Left colon (tissue), 2 donors: ENCODE measurements at places on chromosomes 13 and 19. TPM values are rescaled to one million over a fixed set of nuclear protein-coding genes. Genes with fewer than 3 reads are reported as not detected.

MAST1 gene
- total RNA-seq: 0.82 TPM

TEX101 gene
- 0.27 TPM for total RNA-seq

CYP2F1 gene
- total RNA-seq: not detected

SH2D3A gene
- total RNA-seq: 46.7 TPM

TMEM255B gene
- 2.4 TPM for total RNA-seq

LGALS7B gene
- total RNA-seq: not detected

ANKLE1 gene
- 0.22 TPM for total RNA-seq

PLPPR3 gene
- total RNA-seq: not detected

UTP14C gene
- total RNA-seq: 20.9 TPM

CACNA1A gene
- 6.0 TPM for total RNA-seq

RAB20 gene
- total RNA-seq: 53.5 TPM

LILRA6 gene
- 1.1 TPM for total RNA-seq

ZNF284 gene
- 2.1 TPM for total RNA-seq

OLFM4 gene
- total RNA-seq: 235 TPM

ZNF439 gene
- 9.6 TPM for total RNA-seq

PDX1 gene
- total RNA-seq: 0.67 TPM

SOX1 gene
- not detected for total RNA-seq

DHX34 gene
- 10.6 TPM for total RNA-seq

VSTM2B gene
- total RNA-seq: not detected

PABPC3 gene
- total RNA-seq: 0.34 TPM

LNX2 gene
- 26.1 TPM for total RNA-seq

CYSLTR2 gene
- total RNA-seq: 0.27 TPM

GZMM gene
- total RNA-seq: not detected

HCN2 gene
- 0.39 TPM for total RNA-seq

CYP4F12 gene
- total RNA-seq: 93.3 TPM

PNMA8C gene
- not detected for total RNA-seq

OR7C1 gene
- total RNA-seq: not detected

DZIP1 gene
- 1.4 TPM for total RNA-seq

CEBPA gene
- 73.5 TPM for total RNA-seq

CFAP97D2 gene
- total RNA-seq: not detected

MYO16 gene
- 0.06 TPM for total RNA-seq

LYL1 gene
- total RNA-seq: 2.0 TPM

ZNF792 gene
- total RNA-seq: 6.4 TPM

CGB7 gene
- total RNA-seq: not detected

ALG5 gene
- 34.6 TPM for total RNA-seq

ODAD3 gene
- 0.42 TPM for total RNA-seq

GJB2 gene
- 45.0 TPM for total RNA-seq

OR7D2 gene
- not detected for total RNA-seq

LHB gene
- not detected for total RNA-seq

TLE6 gene
- total RNA-seq: 2.2 TPM

LILRB5 gene
- 10.9 TPM for total RNA-seq

KIR2DL4 gene
- total RNA-seq: 0.49 TPM

CNFN gene
- total RNA-seq: 4.2 TPM

NRTN gene
- 1.7 TPM for total RNA-seq

RXFP2 gene
- total RNA-seq: not detected

C2CD4C gene
- total RNA-seq: 0.59 TPM

KCNRG gene
- 0.55 TPM for total RNA-seq

PTH2 gene
- total RNA-seq: not detected
